ENCODE measurements at places on chromosomes 7 and 10.

DNA sequence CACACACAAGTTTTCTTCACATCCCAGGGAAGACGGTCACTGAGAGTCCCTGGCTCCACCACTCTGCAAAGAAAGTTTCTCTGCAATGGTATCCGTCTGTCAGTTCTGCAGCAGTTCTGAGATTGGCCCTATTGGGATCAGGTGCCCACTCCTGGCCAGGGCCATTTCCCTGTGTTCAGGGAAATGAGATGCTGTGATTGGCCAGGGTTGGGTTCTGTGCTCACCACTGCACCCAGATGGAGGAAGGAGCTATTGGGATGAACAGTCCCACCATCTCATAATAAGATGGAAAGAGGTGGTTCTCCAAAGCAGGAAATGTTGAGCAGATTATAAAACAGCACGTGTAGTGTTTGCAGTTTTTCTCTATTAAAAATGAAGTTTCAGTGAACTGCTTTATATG lies 13.3 kb upstream of the PIP4K2A start:
- DNase-seq = no peak

GRCh38 chr7:511476-512145 lies 8.0 kb downstream of the PDGFA start:
- DNase-seq = no peak

- no peak for DNase-seq
Measured at GRCh38 chr7:28749638-28750037, 208.5 kb downstream of the TRIL start.

- no peak for DNase-seq
Measured at GRCh38 chr7:101826081-101826835, 8.8 kb downstream of the CUX1 start.

GRCh38 chr10:126939706-126940105 lies 34.5 kb downstream of the DOCK1 start:
- no peak for DNase-seq

DNA sequence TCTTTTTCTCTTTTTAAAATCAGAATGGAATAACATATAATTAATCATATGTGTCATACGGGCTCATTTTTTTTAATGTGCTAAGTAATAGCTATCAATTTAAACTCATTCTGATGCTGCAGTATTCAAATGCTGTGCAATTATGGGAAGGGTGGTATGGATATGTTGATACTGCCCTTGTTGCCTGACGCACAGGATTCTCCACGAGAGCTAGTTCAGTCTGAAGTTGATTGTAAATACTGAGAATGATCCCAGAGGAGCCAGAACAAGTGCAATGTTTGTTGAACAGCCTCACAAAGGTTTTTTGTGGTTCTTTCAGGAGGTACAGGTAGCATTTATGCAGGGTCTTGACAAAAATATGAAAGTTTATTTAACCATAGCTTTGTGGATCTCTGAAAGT lies 13.4 kb downstream of the NPY start:
- no peak for DNase-seq

- no peak for DNase-seq
Measured at GRCh38 chr10:59234816-59235429, 58.5 kb downstream of the PHYHIPL start.

DNA sequence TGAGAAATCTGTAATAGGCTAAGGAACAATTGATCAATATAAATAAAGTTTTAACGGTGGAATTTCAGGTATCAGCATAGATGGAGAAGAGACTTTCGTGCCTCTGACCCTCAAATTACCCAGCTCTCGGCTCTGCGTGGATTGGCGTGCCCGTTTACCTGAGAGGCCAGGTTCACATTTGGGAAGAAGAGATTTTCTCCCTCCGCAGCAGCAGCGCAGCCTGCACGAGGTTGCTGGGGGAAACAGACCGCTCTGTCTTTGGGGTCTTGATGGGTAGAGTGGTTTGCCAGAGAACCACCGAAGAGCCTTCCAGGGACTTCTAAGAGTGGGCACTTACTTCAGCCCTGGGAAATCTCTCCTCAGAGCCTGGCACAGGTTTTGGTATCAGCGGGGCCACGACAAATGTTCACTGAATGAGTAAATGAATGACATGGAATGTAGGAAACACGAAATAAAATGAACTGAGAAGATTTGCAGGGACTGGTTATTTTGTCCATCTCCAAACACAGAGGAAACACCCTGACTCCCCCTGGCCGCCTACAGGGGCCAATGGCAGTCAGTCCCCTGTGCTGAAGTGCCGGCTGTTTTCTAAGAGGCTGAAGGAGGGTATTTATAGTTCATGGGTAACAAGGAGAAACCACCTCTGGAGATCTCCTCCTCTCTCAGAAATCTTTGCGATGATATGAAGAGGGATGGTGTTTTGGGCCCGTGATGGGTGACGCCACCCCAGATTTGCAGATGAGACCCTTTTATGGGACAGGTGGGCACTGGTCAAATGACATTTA lies 338.5 kb downstream of the ADARB2 start:
- no peak for DNase-seq

- DNase-seq = no peak
Measured at GRCh38 chr10:89114846-89115625, 92.1 kb downstream of the CH25H start.

DNA sequence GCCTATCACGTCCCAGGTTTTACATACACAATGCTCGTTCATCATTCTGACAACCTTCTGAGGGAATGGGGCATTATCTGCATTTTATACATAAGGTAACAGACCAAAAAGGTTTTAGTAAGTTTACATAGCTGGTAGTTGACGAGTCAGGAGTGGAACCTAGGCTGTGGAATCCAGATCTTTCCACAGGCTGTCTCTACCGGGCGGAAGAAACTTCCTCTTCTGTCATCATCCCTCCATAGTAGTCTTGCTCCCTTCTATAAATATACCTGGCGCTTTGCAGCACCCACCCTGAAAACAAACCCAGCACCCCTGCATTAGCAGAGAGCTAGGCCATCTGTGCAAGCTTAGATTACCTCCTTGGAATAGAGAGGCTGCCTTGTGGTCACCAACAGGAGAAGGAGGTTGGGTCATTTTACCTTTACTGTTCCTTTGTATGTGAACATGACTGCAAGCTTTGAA lies 1.3 kb downstream of the TSPAN13 start:
- DNase-seq = no peak

DNA sequence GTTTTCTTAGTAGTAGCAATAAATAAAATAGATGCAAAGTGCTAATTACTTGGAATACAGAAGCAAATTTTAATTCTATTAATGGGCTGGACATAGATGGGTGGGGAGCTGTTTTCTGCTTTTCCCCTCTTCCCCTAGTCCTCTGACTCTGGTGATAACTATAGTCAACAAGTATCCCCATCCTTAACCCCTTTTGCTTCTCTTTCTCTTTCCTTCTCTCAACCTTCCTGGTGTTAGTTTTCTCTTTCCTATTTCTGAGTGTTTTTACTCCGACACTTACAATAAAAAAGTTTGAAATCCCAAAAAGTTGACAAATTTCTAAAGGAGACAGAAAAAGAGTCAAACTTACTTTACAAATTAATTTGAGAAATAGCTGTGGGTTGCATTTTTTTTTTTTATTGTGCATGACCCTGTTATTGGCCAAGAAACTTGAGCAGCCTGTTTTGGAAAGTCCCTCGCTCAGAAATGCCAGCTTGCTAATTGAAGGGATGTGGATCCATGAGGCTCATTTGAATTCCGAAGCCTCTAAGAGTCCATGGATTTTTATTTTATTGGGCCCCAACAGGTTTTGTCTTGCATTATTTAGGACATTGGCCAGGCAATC lies 2.4 kb downstream of the FAS start:
- no peak for DNase-seq

DNA sequence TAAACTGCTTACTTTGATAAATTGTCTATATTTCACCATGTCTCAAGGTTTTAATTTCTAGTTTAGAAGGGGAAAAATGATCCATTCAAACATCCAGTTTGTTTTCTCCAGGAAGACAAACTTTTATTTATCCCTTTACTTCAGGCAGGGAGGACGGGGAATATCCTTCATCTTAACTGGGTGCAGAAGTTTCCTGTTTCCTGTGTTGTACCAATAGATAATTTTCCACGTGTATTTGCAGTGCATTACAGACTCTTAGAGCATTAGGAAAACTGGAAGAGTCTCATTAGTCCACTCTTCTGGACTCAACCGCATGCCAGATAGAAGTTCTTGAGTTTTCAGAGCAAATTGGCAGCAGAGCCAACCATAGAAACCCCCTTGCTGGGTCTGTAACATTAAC lies 39.4 kb upstream of the PIP4K2A start:
- DNase-seq = no peak

DNA sequence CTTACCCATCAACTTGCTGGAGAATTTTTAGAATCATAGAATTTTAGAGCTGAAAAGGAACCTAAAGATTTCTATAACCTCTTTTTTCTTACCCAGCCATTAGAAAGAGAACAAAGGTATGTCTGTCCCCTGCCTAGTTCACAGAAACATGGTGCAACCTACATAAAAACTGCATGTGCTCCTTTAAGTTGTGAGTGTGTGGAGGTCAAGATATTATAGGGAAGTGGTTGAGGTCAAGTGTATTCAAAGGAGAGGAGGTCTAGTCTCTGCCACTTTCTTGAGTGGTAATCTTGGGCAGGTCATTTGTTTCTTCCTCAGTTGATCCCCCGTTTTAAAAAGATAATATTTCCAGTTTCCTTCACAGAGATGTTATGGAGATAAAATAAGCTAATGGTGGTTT lies 6.4 kb downstream of the UBTD1 start:
- no peak for DNase-seq

DNA sequence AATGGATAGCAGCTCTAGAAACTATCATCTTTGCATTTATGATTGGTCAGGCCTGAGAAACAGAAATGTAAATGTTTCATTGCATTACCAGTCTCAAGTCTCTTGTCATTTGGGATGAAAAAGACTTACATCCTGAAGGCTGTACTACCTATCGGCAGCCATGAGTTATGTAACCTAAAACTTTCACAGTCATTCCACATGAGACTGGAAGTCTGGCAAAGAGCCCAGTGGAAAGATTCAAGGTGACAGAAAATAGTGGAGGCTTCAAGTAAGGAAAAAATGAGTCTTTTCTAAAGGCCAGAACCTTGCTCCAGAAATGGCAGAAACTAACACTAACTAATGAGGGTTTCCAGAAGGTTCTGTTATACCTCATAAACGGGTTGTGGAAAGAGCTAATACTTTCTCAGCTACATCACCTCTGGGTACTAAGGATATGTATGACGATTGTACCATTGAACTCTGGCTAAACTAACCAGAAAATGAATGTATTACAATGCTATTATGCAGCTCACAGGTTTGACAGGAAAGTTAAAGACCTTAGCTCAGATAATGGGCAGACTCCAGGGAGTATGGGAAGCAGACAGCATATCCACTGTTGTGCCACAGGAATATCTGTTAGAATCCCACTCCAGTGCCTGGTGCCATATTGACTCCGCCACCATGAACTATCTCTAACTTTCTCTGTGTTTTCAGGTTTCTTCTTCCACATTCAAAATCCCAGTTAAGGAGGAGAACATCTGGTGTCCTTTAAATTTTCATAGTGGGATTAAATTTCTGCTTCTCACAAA lies 41.7 kb upstream of the DYNC1I1 start:
- no peak for DNase-seq

DNA sequence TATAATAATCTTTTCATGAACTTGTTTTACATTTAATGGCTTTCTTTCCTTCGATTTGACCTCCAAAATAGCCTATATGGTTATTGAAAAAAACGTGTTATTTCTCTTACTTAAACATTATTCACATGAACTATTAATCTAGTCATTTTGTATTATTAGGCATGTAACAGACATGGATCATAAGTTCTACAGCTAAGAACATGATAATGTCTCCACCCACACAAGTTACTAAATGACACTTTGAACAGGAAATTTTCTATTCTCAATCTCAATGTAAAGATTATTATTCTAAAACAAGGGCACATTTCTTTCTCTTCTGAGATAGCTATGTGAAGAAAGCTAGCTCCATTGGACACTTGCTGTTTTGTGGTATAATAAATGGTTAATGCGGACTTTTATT lies 10.0 kb downstream of the LAMB4 start:
- DNase-seq = no peak

GRCh38 chr7:121196286-121196685 lies 132.5 kb upstream of the WNT16 start:
- DNase-seq = no peak

GRCh38 chr10:75408911-75409885 lies 7.6 kb upstream of the ZNF503 start:
- no peak for DNase-seq

Measured in activated T-helper 9 cell treated with anti-CD3 and anti-CD28 coated beads, Interleukin-2, amount 50 U/mL, for 16 hours (primary cell).